ENCODE measurements at places on chromosomes 11 and 22.

DNA sequence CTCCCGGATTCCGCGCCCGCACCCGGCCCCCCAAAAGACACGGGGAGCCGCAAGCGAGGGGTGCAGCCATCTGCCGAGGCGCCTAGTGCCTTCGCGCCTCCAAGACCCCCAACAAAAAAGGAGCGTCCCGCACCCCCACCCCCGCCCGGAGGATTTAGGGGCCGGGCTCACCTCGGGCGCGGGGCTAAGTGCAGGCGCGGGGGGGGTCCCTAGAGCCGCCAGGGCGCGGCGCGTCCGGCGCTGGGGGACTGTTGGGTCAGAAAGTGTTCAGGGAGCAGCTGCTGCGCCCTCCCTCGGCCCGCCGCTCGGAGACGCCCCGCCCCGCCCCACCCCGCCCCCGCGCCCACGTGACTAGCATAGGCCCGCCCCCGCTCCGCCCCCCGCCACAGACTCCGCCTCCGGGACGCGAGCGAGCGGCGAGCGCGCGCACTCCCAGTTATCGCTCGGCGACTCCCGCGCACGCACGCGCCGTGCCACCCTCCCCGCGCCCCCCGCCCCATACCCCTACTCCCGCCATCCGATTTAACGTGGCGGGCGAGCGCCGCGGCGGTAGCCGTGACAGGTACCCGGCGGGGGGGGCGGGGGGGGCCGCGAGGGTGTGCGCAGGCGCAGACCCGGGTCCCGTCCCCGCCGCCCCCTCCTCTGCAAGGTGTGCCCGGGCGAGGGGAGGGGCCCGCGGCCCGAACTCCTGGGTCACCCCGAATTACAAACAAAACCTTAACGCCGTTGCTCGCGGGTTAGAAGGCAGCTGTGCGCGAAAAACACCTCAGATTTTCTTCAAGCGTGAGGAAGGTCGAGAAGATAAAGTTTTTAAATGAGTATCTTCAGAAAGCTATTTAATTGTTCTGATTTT, 56.2 kb downstream of the KCNJ4 start:
- peak; percentile 77 for DNase-seq

GRCh38 chr11:17774232-17775034, 39.9 kb downstream of the KCNC1 start:
- no peak for DNase-seq

- DNase-seq, result no peak
Measured at GRCh38 chr11:124814739-124815138, 14.5 kb upstream of the MSANTD2 start.

DNA sequence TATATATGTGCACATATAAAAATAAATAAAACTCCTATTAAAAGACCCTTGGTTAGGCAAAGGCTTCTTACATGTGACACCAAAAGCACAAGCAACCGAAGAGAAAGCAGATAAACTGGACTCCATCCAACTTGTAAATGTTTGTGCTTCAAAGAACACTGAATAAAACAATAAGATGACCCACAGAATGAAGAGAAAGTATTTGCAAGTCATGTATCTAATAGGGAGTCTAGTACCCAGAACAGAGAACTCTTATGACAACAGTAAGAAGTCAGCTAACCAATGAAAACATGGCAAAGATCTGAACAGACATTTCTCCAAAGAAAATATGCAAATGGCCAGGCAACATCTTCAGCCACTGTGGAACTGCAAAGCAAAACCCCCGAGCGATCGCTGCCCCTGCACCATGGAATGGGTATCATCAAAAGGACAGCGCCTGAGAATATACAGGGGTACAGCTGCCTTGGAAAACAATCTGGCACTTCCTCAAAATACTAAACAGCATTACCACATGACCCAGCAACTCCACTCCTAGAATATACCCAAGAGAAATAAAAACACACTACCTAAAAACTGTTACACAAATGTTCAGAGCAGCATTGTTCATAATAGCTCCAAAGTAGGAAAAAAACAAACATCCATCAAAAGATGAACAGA, 17.2 kb downstream of the BRD1 start:
- DNase-seq, result no peak

- DNase-seq, result no peak
Measured at GRCh38 chr11:1548221-1549070, 23.6 kb downstream of the DUSP8 start.

- DNase-seq, result no peak
Measured at GRCh38 chr11:123304828-123305466, 109.9 kb upstream of the CLMP start.

- DNase-seq, result no peak
Measured at GRCh38 chr11:116240710-116241109, 532.1 kb downstream of the BUD13 start.

All from activated CD4-positive, alpha-beta T cell treated with anti-CD3 and anti-CD28 coated beads for 1 hour (primary cell).